GM23248 (cell line): ENCODE measurements at places on chromosomes 13 and 19. TPM values are rescaled to one million over a fixed set of nuclear protein-coding genes. Genes with fewer than 3 reads are reported as not detected.

Gene TMEM38A
- total RNA-seq = 1.3 TPM in 1 of 2 replicates, not detected in the other

DNA sequence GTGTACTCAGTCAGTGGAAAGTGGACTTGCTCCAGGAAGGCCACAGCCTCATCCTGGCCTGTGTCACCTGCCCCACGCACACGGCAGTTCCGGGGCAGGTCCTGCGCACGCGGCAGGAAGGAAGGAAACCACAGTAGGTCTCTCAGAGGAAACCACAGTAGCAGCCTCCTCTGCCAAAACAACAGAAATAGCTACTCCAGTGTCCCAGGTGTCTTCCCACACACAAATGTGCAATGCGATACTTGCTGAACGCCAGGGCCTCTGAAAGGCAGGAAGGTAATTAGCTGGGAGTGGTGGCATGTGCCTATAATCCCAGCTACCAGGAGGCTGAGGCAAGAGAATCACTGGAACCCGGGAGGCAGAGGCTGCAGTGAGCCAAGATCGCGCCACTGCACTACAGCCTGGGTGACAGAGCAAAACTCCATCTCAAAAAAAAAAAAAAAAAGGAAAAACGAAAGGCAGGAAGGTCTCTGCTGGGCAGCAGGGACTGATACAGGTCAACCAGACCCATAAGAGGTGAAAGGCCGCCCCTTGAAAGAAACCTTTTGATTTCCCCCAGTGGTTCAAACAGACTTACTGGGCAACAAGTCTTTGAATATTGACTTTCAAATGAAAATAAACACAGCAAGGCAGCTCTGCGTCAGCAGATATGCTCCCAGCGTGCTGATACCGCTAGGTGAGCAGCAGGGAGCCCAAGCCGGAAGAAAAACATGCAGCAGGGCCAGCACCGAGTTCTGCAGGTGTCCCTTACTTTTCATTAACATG, 49.5 kb downstream of the CRYL1 start:
- no peak for DNase-seq

DNA sequence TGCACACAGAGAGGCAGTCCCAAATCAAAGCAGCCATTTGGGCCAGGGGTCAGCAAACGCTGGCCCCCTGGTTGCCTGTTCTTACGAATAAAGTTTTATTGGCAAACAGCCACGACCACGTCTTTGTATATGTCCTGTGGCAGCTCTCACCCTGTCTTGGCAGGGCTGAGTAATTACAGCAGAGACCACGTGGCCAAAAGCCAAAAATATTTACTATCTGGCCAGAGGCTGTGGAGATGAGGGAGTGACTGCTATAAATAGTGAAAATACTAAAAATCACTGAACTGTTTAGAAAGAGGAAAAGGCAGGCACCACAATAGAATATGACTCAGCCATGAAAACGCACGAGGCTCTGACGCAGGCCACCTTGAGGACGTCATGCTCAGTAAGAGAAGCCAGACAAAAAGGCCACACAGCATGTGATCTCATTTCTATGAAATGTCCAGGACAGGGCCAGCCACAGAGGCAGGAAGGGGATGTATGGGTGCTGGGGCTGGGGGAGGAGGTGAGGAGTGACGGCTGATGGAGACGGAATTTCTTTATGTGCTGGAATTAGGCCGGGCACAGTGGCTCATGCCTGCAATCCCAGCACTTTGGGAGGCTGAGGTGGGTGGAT, 29.4 kb downstream of the SMIM24 start:
- DNase-seq = peak; percentile 99

DNA sequence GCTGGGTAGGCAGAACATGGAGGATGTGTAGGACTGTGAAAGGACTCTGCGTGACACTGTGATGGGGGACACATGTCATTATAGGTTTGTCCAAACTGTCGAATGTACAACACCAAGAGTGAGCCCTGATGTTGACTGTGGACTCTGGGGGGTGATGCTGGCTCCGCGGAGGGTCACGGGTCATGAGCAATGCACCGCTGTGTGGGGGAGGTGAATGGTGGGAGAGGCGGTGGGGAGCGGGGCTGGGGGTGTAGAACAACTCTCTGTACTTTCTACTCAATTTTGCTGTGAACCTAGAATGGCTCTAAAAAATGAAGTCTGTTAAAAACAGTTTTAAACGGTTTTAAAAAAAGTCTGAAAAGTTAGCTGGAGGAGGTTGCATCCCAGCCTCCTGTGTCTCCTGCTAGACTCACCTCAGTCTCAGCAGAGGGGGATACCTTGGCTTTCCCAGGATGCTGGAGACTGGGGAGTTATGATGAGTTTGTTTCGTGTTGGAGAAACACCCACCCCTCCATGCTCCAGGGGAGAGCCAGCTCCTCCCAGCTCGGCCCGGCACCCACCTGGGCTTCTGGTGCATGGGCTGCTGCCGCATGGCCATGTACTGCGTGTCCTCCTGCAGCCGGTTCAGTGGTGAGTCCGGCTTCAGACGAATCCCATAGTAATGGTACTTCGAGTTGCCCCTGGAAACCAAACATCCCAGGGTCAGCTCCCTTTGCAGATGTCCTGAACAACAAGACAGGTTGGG, 34.7 kb upstream of the RANBP3 start:
- no peak for DNase-seq
